ENCODE measurements at places on chromosomes 7 and 10.

DNA sequence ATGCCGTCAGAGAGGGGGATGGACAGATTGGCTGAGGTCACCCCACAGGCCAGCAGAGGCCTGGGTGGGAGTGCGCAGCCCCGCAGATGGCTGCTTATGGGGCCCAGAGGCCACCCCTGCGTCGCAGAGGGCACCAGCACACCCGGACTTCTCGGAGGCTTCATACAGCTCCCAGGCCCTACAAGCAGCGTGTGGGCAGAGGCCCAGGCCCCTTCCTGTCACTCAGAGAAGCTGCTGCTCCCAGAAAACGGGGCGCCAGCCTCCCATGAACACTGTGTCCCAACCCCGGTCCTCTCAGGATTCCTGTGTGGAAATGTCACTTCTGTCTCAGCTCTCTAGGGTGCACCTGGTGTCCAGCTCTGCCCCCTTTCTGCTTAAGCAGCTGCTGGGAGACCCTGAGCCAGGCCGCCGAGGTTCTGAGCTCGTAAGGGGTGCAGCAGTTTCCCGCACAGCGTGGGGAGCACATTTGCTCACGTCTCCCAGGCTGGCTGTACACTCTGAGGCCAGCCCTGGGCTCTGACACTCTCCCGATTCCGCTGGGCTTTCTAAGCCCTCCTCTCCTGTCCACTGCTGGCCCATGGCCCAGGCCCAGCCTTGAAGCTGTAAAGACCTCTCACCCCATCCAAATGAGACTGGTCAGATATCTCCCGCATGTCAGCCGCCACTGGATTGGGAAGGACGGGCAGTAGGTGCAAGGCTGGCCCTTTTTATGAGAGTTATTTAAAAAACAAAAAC, 6.8 kb downstream of the GPR146 start:
- DNase-seq: no peak

DNA sequence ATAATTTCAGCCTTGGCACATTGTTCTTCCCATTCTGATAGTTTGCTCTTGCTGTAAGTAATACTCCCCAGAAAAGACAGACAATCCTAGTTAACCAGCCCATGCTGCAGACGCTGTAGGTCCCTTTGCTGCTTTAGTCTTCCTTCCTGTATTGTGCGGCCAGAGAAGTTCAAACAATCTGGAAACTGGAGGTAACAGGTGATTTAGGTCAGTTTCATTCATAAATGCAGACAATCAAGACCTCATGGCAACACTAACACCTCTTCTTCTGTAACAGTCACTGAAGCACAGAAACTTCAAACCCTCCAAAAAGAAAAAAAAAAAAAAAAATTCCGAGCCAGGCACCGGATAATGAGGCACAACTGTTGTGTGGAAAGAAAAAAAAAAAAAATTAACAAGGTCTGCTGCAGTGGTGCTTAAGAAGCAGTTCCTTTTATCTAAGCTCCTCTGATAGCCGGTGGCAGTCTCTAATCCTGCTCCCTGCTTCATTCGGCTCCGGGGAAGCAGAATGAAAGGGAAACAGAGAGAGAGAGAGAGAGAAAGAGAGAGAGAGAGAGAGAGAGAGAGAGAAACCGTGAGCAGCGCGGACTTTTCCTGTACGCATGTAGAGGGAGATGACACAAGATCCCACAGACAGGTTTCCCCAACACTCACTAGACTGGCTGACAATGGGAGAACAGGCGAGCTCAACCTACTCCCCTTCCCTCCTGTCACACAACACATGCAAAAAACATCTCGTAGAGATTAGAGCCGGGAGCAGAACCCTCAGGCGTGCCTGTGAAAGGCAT, at the start of gene SEMA3A:
SEMA3A (minus strand) TSS at position 306 of the 788 bp plus-strand sequence; CDS start at position 103, 203 bp downstream.
- no peak for DNase-seq

DNA sequence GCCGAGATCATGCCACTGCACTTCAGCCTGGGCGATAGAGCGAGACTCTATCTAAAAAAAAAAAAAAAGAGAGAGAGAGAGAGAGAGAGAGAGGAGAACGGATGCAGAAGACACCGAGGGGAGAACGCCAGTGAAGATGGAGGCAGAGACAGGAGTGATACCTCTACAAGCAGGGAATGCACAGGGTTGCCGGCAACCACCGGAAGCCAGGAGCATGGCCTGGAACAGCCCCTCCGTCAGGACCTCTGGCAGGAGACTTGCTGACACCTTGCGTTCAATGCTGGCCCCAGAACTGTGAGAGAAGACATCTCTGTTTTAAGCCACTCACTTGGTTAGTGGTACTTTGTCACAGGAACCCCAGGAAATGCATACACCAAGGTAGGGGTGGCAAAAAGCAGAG, 38.1 kb upstream of the DUSP5 start:
- DNase-seq: no peak

DNA sequence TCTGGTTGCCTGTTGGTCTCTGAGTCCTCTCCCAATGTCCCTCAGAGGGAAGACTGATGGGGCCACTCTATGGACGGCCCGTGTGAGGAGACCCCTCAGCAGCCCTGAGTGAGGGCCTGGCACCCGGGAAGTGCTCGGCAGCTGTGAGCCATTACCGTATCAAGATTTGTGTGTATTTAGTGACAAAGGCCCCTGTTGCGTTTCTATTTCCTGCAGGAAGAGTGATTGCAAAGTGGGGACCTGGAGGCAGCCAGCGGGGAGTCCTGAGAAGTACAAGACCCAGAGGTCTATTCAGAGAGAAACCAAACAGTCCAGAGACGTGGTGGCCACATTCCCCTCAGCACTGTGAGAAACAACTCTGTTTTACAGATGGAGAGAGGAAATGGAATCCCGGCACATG, 51.1 kb upstream of the CHST15 start:
- no peak for DNase-seq

DNA sequence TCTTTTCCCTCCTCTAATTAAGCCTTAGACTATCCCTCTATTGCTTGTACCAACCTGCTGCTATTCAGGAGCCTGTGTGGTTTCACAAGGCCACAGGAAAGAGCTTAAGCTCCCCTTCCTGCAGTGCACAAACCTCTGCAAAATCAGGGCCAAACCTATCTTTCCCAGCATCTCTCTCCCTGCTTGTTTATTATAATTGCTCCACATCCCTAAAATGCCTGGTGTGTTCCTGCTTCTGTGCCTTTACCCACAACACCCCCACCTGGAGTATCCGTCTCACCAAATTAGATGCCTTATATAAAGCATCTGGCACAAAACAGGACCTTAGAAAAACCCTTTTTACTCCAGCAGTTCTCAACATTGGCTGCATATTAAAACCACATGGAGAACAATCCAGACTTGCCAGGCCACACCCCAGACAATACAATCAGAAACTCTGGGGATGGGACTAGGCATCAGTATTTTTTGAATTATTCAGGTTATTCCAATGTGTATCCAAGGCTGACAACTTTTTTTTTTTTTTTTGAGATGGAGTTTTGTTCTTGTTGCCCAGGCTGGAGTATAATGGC, 16.7 kb downstream of the SEC31B start:
- DNase-seq: no peak

- DNase-seq: no peak
These were observed 3.9 kb upstream of the IQUB start for GRCh38 chr7:123538189-123538714.

DNA sequence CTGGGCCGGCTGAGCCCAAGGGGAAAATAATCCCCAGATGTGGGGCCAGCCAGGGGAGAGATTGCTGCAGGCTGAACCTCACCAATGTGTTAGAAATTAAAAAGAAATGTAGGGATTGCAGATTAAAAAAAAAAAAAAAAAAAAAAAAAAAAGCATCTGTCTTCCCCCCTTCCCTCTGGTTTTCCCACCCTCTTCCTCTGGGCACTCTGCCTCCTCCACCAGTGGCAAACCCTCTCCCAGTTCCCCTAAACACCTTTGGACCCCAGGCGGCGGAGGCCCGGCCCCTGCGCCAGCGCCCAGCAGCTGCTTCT, 7.1 kb downstream of the MNX1 start:
- no peak for DNase-seq

DNA sequence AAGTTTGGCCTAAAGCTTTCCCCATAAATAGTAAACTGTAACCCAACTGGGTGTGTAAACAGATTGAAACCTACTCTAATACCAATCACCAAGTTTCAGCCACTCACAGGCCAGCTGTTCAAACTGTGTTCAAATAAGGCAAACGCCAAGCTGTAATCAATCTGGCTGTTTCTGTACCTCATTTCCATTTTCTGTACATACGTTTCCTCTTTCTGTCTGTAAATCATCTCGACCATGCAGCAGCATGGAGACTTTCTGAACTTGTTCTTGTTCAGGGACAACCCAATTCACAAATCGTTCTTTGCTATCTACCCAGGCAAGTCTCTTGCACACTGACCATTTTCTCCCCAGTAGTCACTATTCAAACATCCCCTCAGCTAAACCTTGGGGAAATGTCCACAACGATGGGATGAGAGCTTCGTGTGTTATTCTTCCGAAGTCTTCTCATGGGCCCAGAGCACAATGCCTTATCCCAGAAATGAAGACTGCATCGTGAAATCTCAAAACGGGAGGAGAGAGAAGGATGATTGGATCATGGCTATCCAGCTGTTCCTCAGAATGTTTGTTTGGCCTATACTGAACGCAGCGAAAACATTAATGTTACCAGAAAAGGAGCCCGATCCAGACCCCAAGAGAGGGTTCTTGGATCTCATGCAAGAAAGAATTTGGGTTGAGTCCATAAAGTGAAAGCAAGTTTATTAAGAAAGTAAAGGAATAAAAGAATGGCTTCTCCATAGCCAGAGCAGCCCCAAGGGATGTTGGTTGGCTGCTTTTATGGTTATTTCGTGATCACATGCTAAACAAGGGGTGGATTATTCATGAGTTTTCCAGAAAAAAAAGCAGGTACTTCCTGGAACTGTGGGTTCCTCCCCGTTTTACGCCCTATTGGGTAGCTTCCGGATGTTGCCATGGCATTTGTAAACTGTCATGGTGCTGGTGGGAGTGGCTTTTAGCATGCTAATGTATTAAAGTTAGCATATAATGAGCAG, 86.2 kb downstream of the SLC16A9 start:
- DNase-seq: no peak

DNA sequence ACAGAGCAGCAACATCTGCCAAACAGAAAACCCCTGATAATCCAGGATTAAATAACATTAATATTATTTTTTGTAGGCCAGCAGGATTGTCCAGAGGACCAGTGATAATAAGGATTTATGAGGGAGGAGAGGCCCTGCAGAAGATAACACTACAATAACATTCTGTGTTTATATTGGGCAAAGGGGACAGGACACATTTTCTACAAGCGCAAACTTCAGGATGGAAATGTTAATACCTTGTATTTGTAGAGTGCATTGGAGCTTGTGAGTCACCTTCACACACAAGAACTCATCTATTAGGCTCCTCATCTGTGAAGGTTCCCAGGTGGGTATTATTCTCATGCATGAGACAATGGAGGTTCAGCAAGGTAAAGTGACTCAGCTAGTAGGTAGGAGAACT, 51.0 kb downstream of the BAMBI start:
- no peak for DNase-seq

- DNase-seq: no peak
These were observed 42.4 kb downstream of the MTURN start for GRCh38 chr7:30177186-30177585.

DNA sequence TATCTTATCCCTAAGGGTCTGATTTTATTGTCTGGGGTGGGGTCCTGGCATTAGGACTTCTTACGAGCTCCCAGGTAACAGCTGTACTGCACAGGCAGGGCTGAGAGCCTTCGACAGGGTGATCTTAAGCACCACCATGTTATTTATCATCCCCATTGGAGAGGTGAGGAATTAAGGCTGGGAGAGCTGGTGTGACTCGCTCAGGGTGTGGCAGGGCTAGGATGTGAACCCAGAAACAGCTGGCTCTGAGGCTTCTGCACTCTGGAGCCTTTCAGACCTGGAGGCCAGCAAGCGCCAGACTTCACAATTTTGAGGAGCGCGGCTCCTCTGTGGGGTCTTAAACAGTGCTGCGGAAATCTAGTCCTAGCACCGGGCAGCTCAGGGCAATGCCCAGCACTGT, 27.4 kb upstream of the NDST2 start:
- no peak for DNase-seq
